ENCODE measurements at places on chromosomes 13 and 19.

DNA sequence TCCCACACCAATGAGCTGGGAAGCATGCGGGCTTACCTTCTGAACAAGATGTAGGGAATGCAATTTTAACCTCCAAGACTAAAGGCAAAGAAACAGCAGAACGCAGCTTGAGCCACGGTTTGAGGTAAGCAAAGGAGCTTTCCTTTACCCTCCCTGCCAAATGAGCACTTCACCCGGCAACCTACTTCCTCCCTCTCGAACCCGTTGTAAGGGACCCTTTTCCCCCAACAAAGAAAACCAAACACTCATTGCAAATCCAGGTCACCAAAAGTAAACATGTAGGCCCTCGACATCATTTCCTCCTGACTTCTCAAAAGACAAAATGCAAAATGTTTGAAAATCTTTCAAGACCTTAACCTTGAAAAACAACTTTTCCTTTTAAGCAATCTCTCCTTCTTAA, 65.3 kb downstream of the ABCC4 start:
- DNase-seq: no peak

DNA sequence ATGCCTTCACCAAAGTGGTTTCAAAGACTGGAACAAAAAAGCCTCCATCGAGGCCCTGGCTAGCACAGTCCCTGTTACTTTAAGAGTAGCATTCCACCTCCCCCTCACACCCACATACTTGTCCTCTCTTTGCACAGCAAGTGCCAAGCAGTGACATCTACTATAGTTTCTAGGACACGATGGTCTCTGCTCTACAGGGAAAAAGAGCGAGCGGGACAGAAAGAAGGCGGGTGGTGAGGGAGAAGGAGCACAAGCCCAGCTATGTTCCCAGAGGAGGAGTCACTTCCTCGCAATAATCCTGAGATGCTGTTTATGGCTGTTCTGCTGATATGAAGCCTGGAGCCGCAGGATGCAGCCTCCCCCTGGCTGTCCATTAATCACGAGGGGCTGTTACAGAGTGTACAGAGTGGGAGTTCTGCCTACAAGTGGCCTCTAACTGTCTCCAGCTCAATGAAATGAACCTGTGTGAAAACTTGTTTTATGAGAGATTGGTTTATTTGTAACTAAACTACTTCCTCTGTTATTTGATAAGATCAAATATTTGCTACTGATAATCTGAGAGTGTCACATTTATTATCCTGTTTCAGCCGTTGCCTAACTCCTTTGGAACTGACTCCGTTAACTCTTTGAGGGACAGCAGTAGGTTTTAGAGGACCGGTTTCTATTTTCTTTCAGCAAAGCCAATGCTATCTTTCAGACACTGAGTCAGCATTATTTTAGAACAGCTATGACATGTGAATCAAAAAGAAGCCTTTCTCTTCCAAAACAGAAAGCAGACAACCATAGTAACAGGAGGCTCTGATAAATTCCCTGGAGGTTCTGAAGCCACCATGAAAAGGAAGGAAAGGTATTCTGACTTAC, 208.0 kb downstream of the SPRY2 start:
- DNase-seq: no peak

DNA sequence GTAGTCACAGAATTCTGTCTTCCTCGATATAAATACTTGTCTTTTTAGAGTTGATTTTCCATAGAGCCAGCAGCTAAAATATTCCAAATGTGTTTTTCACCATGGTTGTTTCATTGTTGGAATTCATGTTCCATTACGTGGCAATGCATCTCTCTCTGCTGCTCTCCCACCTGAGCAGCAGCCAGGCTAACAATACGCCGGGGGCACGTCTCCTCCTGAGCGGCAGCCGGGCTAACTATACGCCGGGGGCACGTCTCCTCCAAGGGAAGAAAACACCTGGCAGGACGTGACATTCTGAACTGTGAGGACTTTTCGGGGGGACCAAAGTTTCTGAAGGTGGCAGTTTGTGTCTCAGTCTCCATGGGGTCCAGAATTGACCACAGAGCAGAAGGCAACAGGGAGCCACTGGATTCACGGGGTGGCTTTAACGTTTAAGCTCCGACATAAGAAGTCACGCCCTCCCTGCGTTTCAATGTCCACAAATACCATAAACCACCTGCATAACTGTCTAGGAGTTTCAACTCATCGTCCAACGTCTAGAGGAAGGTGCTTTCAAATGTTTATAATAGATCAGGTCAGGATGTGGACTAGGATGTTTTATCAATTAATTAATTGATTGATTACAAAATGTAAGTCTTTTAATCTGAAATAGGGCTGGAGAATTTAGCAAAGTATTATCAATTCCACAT, 15.1 kb downstream of the PLPP2 start:
- no peak for DNase-seq

DNA sequence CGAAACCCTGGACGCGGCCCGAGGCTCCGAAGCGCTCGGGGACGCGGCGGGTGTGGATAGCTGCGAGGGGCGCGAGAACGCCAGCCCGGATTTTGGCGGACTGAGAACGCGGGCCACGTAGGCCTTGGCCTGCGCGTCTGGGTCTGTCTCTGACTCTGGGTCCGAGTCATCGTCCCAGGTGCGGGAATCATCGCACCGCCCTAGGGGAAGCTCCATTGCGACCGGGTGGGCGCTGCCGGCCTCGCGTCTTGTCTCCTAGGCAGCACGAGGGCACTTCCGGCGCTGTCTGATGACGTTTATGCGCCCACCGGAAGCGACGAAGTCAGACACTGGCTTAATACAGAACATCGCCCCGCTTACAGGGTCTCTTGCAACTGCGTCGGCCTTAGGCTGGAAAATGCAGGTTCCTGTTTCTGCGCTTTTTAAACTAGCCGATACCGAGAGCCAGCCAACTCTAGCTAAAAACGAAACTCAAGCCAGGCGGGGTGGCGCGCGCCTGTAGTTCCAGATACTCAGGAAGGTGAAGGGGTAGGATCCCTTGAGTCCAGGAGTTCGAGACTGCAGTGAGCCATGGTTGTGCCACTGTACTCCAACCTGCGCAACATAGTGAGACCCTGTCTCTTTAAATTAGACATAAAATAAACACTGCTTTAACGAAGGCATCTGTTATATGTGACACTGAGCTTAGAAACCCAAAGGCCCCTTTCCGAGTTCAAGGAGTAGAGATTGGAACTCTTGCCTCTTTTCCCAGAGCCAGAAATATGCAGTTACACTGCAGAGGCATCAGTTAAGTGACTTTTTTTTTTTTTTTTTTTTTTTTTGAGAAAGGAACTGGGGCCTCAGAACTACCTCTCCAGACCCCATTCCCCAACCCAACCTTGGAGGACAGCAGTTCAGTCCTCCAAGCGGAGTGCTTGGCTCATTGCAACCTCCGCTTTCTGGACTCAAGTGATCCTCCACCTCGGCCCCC, at the start of gene FBXW9:
FBXW9 (minus strand) TSS at position 266 of the 970 bp plus-strand sequence; CDS start at position 216, 50 bp downstream.
- DNase-seq: peak; percentile 92

GRCh38 chr19:16893686-16893989, 4.8 kb downstream of the F2RL3 start:
- no peak for DNase-seq

GRCh38 chr13:106696140-106696539, 128.2 kb upstream of the ARGLU1 start:
- no peak for DNase-seq
